ENCODE measurements at places on chromosomes 6 and 20. TPM values are rescaled to one million over a fixed set of nuclear protein-coding genes. Genes with fewer than 3 reads are reported as not detected.

- peak overlapping the region; percentile 77 for H3K4me3 ChIP-seq
- H3K27me3 ChIP-seq, result no peaks in the 10 kb centered on the region
- H3K36me3 ChIP-seq, result no peaks in the 10 kb centered on the region
- H3K27ac ChIP-seq, result peak overlapping the region; percentile 98
- peaks cover 11% of the 10 kb centered on the region for H3K4me1 ChIP-seq
Observed at GRCh38 chr6:29927275-29927569, 15.1 kb upstream of the HLA-A start.

DNA sequence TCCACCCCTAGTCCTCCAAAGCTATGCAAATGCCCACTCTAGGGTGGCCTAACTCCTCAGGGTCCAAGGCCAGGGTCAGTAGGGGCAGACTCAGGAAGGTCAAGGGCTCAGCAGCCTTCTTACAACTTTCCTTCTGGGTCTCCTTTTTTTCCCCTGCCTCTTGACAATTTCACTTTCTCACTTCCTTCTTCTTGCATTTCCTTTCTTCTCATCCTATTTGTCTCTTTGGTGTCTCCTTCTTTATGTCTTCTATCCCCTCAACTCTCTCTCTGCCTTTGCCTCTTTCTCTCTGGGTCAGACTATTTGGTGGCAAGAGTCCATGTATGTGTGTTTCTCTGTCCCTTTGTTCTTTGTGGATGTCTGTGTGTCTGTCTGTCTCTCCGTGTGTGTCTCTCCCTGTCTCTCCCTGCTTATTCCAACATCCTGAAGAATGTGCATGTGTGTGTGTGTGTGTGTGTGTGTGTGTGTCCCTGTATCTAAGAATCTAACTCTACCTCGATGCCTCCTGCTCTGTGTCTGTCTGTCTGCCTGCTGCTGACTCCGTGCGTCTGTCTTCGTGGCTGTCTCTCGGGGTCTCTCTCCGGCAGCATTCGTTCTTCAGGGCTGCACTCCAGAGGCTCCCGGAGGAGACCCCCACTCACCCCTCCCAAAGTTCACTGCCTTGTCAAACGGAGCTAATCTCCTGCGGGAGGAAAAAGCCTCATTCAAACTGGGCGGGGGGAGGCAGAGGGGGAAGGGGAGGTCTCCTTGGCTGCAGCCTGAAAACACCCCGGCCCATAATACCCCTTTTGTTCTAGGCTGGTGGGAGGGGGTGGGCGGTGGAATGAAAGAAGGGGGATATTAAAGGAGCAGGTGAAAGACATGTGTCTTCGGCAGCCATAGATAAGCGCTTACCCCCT is 51.7 kb upstream of the FOXP4 start:
- DNase-seq, result no peak
- H3K36me3 ChIP-seq, result no peaks in the 10 kb centered on the region
- peaks cover 10% of the 10 kb centered on the region for H3K27me3 ChIP-seq
- H3K27ac ChIP-seq, result no peak overlapping the region
- H3K4me3 ChIP-seq, result no peak overlapping the region
- no peaks in the 10 kb centered on the region for H3K4me1 ChIP-seq

DNA sequence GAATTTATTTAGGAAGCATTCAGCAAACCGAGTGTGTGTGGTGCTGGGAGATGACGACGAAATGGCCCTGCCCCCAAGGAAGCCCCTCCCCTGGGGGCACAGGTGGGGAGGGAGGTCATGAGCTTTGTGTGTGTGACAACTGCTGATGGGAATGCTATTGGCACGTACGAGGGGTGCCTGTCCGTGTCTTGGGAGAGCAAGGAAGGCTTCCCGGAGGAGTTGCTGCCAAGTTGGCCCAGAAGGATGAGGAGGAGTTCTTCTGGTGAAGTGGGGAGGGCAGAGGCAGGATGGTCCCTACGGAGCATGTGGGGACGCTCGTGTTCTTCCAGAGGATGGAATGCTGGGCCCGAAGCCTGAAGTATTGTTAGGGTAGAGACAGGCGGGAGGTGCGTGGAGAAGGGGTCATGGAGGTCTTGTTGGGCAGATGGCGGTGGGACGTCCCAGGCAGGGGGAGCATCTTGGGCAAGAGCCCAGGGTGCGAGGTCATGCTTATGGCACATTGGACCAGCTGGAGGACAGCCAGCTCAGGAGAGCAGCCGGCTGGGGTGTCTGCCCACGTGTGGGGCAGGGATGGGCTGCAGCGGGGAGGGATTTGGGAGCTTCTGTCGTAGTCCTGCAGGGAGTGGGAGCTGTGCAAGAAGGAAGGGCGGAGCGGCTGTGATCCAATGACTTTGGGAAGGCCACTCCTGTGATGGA is 46.1 kb downstream of the SYNJ2 start:
- H3K27ac ChIP-seq, result no peak overlapping the region
- peak; percentile 40 for DNase-seq
- peaks cover 38% of the 10 kb centered on the region for H3K4me1 ChIP-seq

DNA sequence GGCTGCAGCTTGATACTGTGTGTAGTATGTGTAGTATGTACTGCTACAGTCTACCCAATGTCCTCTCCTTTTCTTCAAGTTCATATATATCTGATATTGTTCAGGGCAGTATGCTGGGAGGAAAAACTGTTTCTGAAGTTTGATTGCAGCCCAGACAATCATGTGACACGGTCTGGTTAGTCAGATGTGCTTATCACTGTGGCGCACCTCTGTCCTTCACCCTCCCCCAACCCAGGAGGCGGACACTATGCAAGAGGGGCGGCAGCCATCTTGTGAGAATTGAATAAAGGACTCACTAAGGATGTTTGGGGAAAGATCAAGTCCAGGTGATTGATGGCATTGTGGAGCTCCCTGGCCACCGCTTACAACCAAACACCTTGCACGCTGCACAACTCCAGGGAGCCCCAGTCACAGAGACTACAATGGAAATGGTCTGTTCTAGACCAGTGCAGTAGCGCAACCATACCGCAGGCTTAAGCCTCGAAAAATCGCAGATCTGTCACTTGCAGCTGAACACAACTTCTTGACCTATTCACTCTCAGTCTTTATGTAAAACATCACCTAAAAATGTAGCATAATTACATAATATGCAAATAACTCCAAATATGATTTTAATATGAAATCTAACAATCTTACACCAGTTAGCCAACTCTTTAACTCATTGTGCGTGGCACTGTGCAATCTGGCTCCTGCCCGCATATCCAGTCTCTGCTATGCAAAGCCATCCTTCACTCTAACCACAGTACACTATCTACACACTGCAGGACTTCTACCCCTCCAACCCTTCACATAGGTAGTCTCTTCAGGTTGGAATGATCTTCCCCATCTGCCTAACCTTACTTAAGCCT is 79.3 kb downstream of the VGLL2 start:
- no peaks in the 10 kb centered on the region for H3K36me3 ChIP-seq
- no peak overlapping the region for H3K4me3 ChIP-seq
- no peak overlapping the region for H3K27ac ChIP-seq
- no peaks in the 10 kb centered on the region for H3K27me3 ChIP-seq

GRCh38 chr20:2751878-2752566 is 48.4 kb downstream of the CPXM1 start:
- H3K4me1 ChIP-seq, result peaks cover 28% of the 10 kb centered on the region
- DNase-seq, result peak; percentile 55
- peak overlapping the region; percentile 59 for H3K4me3 ChIP-seq
- H3K27ac ChIP-seq, result peak overlapping the region; percentile 12
- no peaks in the 10 kb centered on the region for H3K36me3 ChIP-seq
- peaks cover 24% of the 10 kb centered on the region for H3K27me3 ChIP-seq

- no peak overlapping the region for H3K27ac ChIP-seq
- H3K4me1 ChIP-seq, result peaks cover 7% of the 10 kb centered on the region
- no peak overlapping the region for H3K4me3 ChIP-seq
Observed at GRCh38 chr20:1569415-1569881, 11.9 kb upstream of the SIRPD start.

GRCh38 chr20:45138561-45139300 is 14.5 kb upstream of the WFDC12 start:
- peak; percentile 84 for DNase-seq
- no peak overlapping the region for H3K4me3 ChIP-seq
- no peaks in the 10 kb centered on the region for H3K4me1 ChIP-seq
- no peaks in the 10 kb centered on the region for H3K27me3 ChIP-seq
- no peak overlapping the region for H3K27ac ChIP-seq

- no peaks in the 10 kb centered on the region for H3K36me3 ChIP-seq
- DNase-seq, result no peak
- no peaks in the 10 kb centered on the region for H3K4me1 ChIP-seq
- no peaks in the 10 kb centered on the region for H3K27me3 ChIP-seq
- H3K27ac ChIP-seq, result no peak overlapping the region
Observed at GRCh38 chr6:80235647-80236046, 129.2 kb downstream of the BCKDHB start.

DNA sequence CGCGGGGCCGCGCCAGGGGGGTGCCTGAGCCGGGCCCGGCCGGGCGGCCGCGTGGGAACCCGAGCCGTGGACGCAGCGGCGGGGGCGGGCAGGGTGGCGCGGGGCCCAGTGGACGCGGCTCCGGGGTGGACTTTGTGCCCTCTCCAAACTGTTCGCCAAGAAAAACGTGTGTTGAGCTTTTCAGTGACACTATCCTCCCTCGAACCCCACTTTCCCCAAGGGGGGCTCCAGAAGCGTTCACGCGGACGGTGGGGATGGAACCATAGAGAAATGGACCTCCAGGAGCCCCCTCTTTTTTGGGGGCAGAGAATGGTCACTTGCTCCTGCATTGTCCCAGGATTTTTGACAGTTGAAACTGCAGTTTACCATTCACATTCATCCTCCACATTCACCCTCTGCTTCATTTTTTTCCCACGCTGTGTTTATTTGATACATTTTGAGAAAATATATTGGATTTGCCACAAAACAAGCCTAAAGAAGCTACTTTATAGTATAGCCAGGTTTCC is 2.9 kb upstream of the HIVEP1 start:
- DNase-seq, result no peak
- H3K27ac ChIP-seq, result peak overlapping the region; percentile 96
- H3K27me3 ChIP-seq, result no peaks in the 10 kb centered on the region
- no peaks in the 10 kb centered on the region for H3K36me3 ChIP-seq
- peaks cover 33% of the 10 kb centered on the region for H3K4me1 ChIP-seq

GRCh38 chr6:21601932-21602390 is 8.4 kb downstream of the SOX4 start:
- H3K36me3 ChIP-seq, result no peaks in the 10 kb centered on the region
- H3K4me3 ChIP-seq, result no peak overlapping the region
- no peak overlapping the region for H3K27ac ChIP-seq
- no peak for DNase-seq
- H3K4me1 ChIP-seq, result peaks cover 13% of the 10 kb centered on the region

CBLN4 gene
- 1.2 TPM for total RNA-seq

BACH2 gene
- 6.3 TPM for total RNA-seq

GPLD1 gene
- total RNA-seq, result 3.6 TPM

SAMD10 gene
- total RNA-seq, result 3.6 TPM

OR12D3 gene
- not detected for total RNA-seq

ZNF165 gene
- 2.2 TPM for total RNA-seq

APOM gene
- 1.6 TPM for total RNA-seq

RBBP8NL gene
- total RNA-seq, result 2.0 TPM

E2F1 gene
- 3.9 TPM for total RNA-seq

Measured in lower lobe of right lung (tissue), 2 donors.